NCI-H1694 treated with DMSO at 0.1 percent for 48 hours (cell line): ENCODE measurements at places on chromosomes 4 and X.

DNA sequence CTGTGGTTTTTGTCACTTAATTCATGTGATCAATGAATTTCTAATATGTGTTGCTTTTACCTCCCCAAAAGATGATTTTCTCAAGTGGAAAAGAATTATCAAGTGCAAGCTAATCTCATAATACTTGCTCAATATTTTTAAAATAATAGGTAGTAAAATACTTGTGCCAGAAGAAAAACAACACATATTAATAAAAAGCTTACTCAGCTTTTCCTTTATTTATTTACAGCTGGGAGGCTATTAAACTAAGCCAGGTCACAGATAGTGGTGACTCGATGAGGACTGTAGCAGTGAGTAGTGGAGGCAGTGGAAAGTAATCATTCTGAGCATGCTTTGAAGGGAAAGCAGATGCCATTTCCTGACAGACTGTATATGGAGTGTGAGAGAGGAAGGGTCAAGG, 96.1 kb downstream of the PRDM5 start:
- no peak for DNase-seq

DNA sequence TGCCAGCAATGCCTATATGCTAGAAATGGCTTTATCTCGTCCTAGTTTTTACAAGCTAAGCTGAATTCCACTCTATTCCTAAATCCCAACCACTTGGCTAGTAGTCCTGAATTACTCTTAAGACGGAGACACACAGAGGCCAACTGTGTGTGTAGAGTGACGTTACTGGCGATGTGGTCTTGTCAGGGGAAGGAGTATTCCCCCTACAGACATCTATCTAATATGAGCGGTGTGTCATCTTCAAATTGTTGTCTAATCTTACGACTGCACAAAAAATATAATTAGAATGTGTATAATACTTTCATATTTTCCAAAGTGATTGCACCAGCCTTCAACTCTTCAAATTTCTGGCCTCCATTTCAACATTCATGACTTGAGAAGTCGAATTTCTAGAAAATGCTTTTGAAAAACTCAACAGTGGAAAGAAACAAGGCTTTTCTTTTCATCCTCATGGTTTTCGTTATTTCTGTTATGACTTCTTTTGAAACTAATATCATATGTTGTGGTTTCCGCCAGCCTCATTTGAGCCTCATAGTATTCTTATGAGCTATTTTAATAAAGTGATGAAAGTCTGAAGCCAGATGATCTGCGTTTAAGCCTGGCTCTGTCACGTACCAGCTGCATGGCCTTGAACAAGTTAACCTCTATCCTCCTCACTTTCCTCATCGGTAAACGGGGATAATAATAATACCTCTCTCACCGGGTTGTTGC, 132.3 kb downstream of the SOWAHB start:
- DNase-seq, result no peak

GRCh38 chrX:78330540-78330939, 3.1 kb upstream of the CYSLTR1 start:
- no peak for DNase-seq

DNA sequence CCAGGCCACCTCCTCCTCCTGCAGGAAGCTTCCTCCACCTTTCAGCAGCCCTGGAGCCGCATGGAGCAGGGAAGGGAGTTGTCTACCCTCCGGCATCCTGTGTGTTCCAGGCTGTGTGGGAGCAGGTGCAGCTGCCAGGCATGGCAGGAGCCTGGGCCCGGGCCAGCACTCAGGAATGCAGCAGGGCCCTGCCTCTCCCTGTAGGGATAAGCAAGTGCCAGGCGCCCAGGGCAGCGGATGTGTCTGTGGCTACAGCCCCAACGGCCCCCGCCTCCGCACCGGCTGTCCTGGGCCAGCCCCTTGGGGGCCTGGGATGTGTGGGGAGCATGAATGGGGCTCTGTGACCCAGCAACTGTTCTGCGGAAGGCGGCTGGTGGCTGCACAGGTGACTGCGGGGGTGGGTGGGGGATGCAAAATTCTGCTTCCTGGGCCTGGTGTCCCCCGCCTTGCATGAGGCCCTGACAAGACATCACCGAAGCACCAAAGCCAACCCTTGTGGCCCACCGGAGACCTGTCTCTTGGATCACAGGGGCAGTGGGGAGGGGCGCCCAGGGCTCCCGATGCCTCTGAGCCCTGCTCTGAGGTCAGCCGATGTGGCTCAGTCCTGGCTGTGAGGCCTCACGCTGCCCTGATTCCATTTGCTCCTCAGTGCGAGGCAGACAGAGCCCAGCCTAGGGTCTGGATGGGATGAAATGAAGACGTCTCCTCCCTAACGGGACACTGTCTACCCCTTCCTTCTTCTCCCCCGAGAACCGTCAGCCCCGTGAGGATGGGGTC, 1.4 kb upstream of the DOK7 start:
- DNase-seq, result peak; percentile 54

- no peak for DNase-seq
Measured at GRCh38 chr4:138200236-138200590, 41.9 kb downstream of the SLC7A11 start.

DNA sequence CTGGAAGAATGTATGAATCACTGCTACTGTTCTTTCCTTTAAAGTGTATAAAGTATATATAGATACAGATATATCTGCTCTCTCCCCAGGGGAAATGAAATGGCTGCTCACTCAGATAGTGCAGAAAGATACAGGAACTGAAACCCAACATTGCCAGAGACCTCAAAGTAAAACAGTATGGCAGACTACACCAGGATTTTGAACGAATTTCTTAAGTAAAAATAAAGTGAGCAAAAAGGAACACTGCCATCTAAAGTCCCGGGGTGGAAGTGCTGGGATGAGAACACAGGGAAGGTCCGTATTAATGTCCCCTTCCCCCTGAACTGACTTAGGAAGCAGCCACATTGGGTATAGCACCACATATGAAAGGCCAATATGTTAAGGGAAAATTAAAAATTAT, 93.4 kb downstream of the TMA16 start:
- no peak for DNase-seq

DNA sequence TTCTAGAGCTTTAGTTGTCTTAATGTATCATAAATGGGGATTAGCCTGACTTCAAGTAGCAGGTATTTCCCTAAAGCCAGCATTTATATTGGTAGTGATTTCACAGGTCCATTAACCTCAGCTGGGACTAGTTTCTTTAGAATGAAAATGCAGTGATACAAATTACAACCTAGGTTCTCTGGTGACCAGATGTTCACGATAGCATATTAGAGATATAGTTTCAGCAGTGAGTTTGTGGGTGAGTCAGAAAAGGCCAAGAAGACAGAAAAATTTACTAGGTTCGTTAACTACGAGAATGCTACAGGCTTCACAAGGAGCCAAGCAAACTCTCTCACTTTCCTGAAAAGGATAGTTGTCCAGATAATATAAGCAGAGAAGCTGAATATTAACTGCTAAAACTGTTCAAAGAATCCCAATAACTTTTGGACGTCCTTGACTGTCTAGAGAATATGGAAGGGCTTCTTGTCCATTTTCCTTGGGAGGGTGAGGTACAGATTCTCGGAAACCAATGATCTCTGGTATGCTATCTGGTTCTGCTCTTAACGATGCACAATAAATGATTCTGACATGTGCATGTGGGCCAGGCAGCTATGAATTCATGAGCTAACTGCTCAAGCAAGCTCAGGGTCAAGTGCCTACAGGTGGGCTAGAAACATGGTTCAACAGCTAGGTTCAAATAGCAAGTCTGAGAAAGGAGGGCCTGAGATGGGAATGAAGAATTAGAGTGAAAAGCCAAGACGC, 6.0 kb upstream of the SPCS3 start:
- no peak for DNase-seq

DNA sequence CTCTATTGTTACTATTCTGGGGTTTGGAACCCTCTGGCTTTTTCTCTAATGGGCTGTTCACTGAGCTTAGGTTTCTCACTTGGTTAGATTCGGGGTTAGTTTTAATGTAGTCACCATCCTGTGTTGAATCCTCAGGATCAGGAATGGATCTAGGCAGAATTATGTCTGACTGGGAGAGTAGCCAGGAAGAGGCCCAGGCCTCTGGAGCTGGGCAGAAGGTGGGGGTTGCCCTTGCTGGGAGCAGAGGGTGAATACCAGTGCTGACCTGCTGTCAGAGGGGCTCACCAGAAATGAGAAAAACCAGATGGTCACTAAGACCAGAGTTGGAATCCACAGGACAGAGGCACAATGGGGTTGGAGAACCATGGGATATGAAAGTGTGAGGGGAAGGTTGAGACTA, 126.6 kb upstream of the SLC4A4 start:
- DNase-seq, result no peak

- DNase-seq, result peak; percentile 74
Measured at GRCh38 chr4:79042079-79042674, 102.9 kb upstream of the PAQR3 start.

DNA sequence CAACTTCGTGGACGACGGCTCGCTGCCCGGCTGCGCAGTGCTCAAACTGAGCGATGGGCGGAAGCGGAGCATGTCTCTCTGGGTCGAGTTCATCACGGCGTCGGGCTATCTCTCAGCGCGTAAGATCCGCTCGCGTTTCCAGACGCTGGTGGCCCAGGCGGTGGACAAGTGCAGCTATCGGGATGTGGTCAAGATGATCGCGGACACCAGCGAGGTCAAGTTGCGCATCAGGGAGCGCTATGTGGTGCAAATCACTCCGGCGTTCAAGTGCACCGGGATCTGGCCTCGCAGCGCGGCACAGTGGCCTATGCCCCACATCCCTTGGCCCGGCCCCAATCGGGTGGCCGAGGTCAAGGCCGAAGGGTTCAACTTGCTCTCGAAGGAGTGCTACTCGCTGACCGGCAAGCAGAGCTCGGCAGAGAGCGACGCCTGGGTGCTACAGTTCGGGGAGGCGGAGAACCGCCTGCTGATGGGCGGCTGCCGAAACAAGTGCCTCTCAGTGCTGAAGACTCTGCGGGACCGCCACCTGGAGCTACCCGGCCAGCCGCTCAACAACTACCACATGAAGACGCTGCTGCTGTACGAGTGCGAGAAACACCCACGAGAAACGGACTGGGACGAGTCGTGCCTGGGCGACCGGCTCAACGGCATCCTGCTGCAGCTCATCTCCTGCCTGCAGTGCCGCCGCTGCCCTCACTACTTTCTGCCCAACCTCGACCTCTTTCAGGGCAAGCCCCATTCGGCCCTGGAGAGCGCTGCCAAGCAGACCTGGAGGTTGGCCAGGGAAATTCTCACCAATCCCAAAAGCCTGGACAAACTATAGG, 1.5 kb downstream of the MAB21L2 start:
- DNase-seq, result no peak

DNA sequence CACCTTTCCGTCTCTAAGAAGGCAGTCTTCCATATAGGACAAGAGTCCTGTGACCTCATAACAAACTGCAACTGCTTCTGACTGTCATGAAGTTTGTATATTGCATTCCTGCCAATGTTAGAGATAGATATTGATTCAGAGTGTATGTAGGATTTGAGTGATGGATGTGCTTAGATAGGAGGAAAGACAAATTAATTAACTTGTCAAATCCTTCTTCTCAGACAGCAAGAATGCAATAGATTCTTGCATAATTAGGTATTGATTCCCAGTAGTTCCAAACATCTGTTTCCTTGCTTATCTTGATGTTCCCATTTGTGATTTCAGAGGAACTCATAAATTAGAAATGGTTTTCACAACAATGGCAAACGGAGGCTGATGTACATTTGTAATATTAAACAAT, 555.3 kb downstream of the TRAM1L1 start:
- no peak for DNase-seq

DNA sequence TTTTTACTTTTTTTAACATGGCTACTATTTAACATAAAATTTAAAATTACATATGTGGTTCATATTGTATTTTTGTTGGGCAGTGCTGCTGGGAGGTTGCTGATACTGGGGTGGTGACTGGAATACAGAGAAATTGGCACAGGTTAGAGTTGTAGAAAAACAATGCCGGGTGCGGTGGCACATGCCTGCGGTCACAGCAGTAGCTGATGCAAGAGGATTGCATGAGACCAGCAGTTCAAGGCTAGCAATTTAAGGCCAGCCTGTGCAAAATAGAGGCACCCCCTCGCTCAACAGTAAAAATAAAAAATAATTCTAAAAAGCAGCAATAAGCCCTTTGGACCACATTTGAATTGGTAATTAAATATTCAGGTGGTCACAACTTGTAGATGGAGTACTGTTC, 11.8 kb upstream of the CPE start:
- no peak for DNase-seq

GRCh38 chr4:164648151-164648848, 105.6 kb upstream of the SMIM31 start:
- DNase-seq, result no peak

GRCh38 chr4:115657991-115658650, 544.7 kb upstream of the NDST4 start:
- no peak for DNase-seq

DNA sequence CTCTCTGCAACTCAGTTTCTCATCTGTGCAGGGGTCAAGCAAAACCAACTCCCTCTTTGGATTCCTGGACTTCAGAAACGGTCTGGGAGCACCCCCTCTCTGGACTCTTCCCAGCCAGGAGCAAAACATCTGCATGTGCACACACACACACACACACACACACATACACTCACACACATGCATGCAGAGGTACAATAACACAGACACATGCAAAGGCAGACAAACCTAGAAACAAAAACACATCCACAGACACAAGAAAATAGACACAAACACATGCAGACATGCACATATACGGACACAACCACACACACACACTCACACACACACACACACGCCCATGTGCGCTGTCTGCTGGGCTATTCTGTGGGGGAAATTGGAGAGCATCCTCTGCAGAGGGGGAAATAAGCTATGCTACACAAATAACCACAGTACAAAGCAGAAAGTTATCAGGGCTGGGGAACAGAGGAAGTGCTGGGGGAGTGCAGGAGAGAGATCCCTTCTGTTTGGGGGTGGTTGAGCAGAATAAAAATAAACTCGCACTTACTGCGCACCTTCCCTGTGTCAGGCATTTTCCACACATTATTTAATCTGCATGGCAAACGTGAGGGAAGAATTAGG, 19.9 kb downstream of the IQSEC2 start:
- DNase-seq, result no peak
